Posterior vena cava (tissue), 2 donors: ENCODE measurements at places on chromosomes 2 and 18.

- DNase-seq = no peak
Measured at GRCh38 chr2:198214114-198214596, 409.8 kb downstream of the PLCL1 start.

GRCh38 chr2:132562245-132562644, 107.8 kb downstream of the LYPD1 start:
- no peak for DNase-seq

- no peak for DNase-seq
Measured at GRCh38 chr2:48098539-48098938, 192.2 kb upstream of the FBXO11 start.

- no peak for DNase-seq
Measured at GRCh38 chr2:106223347-106223746, 29.2 kb upstream of the UXS1 start.

- DNase-seq = no peak
Measured at GRCh38 chr2:43169987-43170386, 56.4 kb downstream of the ZFP36L2 start.

DNA sequence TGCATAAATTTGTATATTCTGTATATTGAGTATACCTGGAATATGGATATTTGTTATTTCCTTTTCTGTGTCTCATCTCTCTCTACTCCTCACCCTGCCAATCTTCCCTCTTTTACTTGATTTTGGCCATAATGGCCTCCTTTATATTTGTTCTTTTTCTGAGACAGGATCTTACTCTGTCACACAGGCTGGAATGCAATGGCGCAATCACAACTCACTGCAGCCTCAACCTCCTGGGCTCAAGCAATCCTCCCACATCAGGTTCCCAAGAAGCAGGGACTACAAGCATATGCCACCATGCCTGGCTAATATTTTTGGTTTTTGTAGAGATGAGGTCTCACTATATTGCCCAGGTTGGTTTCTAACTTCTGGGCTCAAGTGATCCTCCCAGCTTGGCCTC, 30.5 kb downstream of the PREPL start:
- no peak for DNase-seq

- no peak for DNase-seq
Measured at GRCh38 chr2:175009917-175010621, 4.9 kb upstream of the CHN1 start.

GRCh38 chr2:7838669-7839068, 843.2 kb upstream of the ID2 start:
- DNase-seq = no peak

- DNase-seq = no peak
Measured at GRCh38 chr2:179729966-179730365, 131.4 kb downstream of the ZNF385B start.

DNA sequence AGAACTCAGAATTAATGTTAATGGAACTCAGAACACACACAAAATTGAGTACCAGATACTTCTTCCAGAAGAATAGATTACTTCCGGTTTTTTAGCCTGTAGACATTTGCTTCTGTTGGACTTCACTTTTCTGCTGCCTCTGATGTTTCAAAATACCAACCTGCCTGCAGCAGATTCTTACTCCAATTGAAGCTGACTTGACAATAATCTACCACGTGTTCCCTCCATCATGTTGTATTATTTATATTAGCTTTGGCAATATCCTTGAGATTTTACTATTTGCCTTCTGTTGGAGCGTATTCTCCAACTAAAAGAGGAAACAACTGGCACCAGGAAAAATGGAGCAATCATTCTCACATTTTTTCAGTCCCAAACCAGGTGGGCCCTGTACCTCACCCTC, 3.1 kb upstream of the GORASP2 start:
- DNase-seq = no peak

DNA sequence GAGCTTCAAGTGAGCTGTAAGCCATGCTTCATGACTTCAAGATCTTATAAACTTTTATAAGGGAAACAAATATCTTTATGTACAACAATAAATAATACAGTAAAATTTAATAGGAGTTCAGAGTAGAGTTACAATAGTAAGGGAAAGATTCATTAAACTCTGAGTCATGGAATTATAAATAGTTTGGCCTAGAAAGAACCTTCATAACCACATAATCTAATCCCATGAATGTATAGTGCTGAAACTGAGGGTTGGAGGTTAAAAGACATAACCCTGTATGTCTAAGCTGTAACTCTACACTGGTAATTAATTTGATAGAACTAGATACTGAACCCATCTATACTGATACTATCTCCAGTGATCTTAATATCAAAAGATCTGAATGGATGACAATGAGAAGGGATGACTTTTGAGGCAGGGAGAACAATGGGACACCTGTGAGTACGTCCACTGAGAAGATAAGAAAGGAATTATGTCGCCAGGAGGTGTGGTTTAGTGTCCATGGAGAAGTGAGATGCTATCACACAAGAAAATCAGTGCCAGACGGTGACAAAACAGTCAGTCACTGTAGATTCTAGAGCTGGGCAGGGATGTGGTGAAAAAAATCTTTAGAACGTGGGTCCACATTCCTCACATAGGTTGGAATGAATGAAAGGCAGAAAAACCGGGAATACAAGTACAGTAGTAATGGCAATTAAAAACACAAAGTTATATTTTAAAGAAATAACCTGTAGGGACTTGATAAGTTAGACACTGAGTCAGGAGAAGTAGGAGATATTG, 1.1 kb downstream of the IL1F10 start:
- DNase-seq = no peak

DNA sequence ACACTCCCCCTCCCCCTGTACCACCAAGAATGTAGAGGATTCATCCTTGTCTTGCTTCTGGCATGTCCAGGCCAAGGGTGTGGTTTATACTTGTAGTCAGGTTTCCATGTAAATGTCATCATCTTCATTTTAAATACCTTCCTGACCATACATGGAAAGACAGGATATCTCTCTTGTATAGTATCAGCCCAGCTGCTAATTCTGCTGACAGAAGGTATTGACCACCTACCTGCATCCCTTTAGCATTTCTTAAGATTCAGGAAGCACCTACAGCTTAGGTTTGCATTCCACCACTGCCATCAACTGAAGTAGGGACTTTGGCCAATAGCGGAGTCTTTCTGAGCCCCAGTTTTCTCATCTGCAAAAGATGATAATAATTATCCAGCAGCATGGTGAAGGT, 22.9 kb upstream of the FSHR start:
- no peak for DNase-seq
